NCI-H1436 treated with DMSO at 0.1 percent for 48 hours (cell line): ENCODE measurements at places on chromosomes 3 and 15.

- DNase-seq: no peak
These were observed 111.0 kb downstream of the LRRK1 start for GRCh38 chr15:101029971-101030661.

DNA sequence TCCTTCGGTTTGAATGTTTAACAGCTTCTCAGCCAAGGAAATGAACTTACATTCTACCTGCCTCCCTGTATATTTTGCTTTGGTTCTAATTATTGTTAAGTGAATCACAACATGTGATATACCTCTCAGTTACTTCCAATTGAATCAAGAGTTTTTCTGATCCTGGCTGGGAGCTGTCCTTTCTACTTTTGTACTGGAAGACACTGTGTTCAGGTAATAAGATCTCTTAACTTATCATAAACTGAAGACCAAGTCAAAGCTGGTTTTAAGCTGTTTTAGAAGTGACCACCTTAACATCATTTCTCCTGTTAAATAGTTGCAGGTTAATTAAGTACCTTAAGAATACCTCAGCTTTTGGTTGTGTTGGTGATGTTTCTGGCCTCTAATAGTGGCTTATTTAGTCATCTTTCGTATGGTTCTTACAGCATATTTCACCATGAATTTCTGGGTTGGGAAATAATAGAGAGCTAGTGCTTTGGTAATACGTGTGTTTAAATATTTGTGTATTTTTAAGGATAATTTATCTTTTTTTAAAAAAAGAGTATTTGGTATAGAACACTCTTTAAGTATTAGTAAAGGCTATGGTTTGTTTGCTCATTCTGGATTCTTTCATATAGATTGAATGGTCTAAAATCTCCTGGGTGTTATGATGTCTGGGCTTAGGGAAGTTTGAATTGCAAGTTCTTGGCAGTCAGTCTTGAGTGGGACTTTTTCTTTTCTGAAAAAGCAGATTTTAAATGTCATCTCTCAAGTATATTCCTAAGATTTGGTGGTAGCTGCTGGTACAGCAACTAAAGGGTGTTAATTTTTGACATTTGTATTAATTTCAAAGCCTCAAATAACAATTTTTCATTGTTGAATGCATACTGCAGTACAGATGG, 1.6 kb downstream of the RAB8B start:
- DNase-seq: no peak

DNA sequence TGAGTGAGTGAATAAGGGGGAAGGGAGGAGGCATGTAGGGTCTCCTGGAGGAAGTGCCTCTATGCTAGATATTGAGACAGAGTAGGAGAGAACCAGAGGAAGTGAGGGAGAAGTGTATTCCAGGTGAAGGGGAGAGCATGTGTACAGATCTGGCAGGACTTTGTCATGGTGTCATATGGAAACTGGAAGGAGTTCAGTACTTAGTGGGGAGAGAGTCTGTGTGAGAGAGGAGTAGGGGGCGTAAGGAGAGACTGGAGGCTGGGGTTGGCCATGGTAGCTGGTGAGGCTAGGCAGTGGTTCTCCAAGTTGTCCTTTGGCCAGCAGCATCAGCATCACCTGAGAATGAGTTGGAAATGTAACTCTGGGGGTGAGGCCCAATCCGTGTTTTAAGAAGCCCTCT, 29.6 kb upstream of the EPHB1 start:
- no peak for DNase-seq

DNA sequence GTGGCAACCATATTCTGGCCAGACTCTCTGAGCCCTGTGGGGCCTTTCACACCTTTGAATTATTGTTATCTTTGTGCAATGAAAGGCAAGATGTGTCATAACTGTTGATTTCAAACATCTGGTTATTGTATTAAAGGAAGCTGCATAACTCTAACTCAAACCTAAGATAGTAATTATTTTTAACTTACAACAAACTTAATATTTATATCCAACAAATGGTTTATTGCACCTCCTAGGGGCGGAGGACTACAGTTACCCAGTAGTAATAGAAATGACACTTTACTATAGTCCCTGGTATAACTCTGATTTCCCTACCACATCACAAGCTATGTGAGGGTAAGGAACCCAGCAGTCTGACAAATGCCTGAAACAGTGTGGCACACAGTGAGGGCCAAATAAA, 363.9 kb upstream of the SUCLG2 start:
- DNase-seq: no peak

- no peak for DNase-seq
These were observed 76.0 kb downstream of the SSR3 start for GRCh38 chr3:156478891-156479290.

- no peak for DNase-seq
These were observed 109.0 kb upstream of the PDZRN3 start for GRCh38 chr3:73733746-73734145.

DNA sequence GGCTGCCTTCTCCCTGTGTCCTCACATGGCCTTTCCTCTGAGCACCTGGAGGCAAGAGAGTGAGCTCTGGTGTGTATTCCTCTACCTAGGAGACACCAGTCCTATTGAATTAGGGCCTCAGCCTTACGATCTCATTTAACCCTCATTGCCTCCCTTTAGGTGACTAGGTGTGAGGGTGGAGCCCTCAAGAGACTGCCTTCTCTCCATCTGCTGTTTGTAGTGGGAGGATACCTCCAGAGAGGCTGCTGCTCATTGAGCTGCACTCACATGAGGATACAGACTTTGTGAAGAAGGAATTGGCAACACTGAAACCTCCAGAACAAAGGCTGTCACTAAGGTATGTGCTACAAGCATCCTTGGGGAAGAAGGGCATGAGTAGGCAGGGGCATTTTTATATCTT, at the start of gene CCR8:
CCR8 (plus strand) TSS at position 217 of the 400 bp plus-strand sequence. CDS start 2,623 bp downstream, outside the sequence.
- no peak for DNase-seq

- no peak for DNase-seq
These were observed 2.0 kb downstream of the XRN1 start for GRCh38 chr3:142445816-142446254.

DNA sequence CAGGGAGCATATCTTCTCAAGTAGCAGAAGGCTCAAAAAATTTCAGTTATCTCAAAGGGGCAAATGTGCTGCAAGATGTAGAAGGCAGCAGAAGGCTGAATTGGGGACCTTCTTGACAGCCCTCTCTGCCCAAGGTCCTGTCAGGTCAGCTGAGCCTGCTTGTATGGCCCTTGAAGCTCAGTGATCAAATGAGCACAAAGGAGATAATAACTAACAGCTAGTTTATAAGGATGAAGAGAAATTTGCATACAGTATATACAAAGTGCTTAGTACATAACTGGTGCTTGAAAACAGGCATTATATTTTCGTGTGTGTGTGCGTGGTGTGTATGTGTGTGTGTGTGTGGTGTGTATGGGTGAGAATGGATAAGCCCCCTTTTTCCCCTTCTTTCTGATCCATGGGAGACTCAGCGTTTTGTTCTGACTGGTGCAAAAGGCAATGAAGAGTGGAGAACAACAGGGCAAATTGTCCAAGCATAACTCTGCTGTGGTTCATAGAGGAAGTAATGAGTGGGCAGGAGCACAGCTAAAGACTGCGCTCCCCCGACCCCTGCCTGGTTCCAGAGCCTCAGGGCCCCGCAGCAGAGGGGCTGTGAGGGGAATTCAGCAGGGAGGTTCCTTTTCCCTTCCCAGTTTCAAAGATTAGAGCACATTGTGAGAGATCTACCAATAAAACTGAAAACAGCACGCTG, 356.8 kb upstream of the NR2F2 start:
- no peak for DNase-seq

DNA sequence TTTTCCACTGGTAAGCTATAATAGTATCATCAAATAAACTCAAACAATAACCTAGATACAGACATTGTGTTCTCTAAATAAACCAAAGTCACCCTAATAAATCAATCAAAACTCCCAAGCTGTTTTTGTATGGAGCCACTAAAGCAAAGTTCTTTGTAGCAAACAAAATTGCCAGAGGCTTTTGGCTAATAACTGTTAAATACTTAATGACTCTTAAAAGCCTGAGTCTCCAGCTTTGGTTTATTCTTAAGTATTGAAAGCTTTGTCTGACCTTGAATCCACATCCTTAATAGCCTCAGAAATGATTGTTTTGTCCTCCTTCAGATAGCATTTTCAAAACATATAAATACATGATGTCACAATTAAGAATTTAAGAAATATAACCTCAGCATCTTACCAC, 725.3 kb downstream of the SI start:
- DNase-seq: no peak

GRCh38 chr3:29011966-29012365, 268.9 kb upstream of the RBMS3 start:
- DNase-seq: no peak

- no peak for DNase-seq
These were observed at the start of gene ZNF662 for GRCh38 chr3:42906070-42906847. ZNF662 (plus strand) TSS chr3:42906142; CDS start chr3:42908115, 1,973 bp downstream.

DNA sequence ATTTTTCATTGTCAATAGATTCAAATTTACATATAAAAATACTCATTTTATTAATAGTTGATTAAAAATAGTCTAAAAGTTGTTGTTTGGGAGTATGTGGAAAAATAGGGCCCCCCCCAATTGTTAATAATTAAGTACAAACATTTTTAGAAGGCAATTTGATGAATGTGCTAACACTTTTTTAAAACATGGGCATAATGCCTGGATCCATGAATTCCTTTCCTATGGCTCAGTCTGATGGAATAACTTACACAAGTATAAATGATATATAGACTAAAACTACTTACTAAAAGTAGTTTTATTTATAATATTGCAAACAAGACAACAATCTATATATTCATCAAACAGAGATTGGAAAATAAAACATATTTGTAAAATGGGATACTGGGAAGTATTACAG, 247.2 kb upstream of the LRRN1 start:
- no peak for DNase-seq

- DNase-seq: no peak
These were observed 78.2 kb upstream of the STAC start for GRCh38 chr3:36302158-36302509.

GRCh38 chr15:58410353-58410752, 21.4 kb upstream of the LIPC start:
- no peak for DNase-seq
